ENCODE measurements at places on chromosomes 4 and X.

GRCh38 chr4:153789741-153790499 lies 1.0 kb upstream of the SFRP2 start:
- peak overlapping the region; percentile 89 for H3K27ac ChIP-seq
- peaks cover 11% of the 10 kb centered on the region for H3K27me3 ChIP-seq
- H3K4me3 ChIP-seq, result peak overlapping the region; percentile 94
- H3K4me1 ChIP-seq, result peaks cover 14% of the 10 kb centered on the region

- no peaks in the 10 kb centered on the region for H3K36me3 ChIP-seq
- H3K27ac ChIP-seq, result no peak overlapping the region
- no peaks in the 10 kb centered on the region for H3K4me1 ChIP-seq
- no peak overlapping the region for H3K4me3 ChIP-seq
- DNase-seq, result no peak
These were observed 18.5 kb upstream of the GRPEL1 start for GRCh38 chr4:7086384-7086783.

DNA sequence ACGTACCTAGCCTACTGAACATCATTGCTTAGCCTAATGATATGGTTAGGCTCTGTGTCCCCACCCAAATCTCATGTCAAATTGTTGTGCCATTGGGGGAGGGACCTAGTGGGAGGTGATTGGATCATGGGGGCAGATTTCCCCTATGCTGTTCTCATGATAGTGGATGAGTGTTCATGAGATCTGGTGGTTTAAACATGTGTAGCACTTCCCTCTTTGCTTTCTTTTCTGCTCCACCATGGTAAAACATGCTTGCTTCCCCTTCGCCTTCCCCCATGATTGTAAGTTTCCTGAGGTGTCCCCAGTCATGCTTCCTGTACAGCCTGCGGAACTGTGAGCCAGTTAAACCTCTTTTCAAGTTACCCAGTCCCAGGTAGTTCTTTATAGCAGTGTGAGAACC lies 102.6 kb downstream of the RAPGEF2 start:
- no peak overlapping the region for H3K27ac ChIP-seq
- H3K27me3 ChIP-seq, result no peaks in the 10 kb centered on the region
- H3K36me3 ChIP-seq, result no peaks in the 10 kb centered on the region
- H3K4me1 ChIP-seq, result no peaks in the 10 kb centered on the region
- no peak overlapping the region for H3K4me3 ChIP-seq

DNA sequence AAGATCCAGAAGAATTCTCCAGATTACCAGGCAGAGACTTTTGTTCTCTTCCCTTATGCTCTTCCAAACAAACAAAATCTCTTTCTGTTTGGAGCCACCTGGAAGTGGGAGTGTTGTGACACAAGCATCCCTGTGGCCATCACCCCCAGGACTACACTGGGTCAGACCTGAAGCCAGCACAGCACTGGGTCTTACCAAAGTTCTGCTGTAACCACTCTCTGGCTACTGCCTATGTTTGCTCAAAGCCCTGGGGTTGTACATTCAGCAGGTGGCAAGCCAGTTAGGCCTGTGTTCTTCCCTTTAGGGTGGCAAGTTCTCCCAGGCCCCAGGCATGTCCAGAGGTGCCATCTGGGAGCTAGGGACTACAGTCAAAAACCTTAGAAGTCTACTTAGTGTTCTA lies 43.7 kb upstream of the MAOA start:
- H3K4me3 ChIP-seq, result no peak overlapping the region
- H3K4me1 ChIP-seq, result no peaks in the 10 kb centered on the region
- H3K36me3 ChIP-seq, result no peaks in the 10 kb centered on the region
- no peak for DNase-seq

DNA sequence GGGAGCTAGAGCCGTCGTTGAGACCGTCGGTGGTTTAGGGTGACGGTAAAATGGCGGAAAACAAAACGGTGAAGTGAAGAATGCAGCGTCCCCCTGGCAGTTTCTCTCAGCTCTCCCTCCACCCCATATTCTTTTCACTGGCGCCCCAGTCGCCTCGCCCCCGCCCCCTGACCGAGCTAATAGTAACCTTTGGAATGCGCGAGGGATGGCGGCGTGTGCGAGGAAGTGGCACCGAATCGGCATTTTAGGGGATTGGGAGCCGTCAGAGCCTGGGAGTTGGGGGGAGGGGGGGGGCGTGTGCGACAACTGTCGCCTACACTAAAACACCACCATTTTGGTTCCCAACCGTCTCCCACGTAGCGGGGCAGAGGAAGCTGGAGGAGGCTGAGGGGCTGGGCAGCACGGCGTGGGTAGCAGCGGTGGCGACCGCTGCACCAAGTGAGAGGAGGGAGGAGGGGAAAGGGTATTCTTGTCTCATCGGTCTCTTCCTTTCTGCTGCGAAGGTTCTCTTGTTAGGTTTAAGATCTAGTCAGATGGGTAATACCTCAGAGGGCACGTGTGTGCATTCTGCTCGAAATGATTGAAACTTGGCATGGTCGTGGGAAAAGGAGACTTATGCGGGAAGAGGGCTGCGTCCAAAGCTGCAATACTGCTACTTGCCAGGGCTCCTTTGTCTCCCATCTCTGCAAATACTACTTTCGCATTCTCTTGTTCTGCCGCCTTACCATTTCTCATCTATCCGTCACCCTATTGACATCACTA lies 840 bp downstream of the ZNF711 start:
- peak overlapping the region; percentile 95 for H3K27ac ChIP-seq
- peak overlapping the region; percentile 80 for H3K4me3 ChIP-seq
- no peaks in the 10 kb centered on the region for H3K36me3 ChIP-seq
- peaks cover 3% of the 10 kb centered on the region for H3K4me1 ChIP-seq
- DNase-seq, result peak; percentile 43
- H3K27me3 ChIP-seq, result no peaks in the 10 kb centered on the region

- no peaks in the 10 kb centered on the region for H3K4me1 ChIP-seq
- H3K27ac ChIP-seq, result no peak overlapping the region
- DNase-seq, result no peak
These were observed 105.8 kb downstream of the FAT4 start for GRCh38 chr4:125420526-125420925.

DNA sequence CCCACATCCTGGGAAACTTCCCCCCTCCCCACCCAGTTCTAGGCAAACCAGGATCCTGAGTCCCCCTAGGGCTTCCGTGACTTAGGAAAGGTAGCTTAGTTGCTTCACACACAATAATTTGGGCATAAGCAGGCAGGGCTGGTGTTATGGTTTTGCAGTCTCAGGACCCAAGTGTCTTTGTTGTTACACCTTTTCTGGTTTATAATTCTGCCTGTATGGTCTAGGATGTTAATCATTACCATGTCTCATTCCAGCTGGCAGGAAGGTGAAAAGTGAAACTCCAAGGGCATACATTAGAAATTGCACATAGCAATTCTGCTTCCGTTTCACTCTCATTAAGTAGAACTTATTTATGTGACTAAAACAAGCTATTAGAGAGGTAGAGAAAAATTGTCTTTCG lies 16.8 kb downstream of the UGT8 start:
- H3K27me3 ChIP-seq, result no peaks in the 10 kb centered on the region
- H3K36me3 ChIP-seq, result no peaks in the 10 kb centered on the region
- DNase-seq, result no peak
- H3K27ac ChIP-seq, result no peak overlapping the region

GRCh38 chr4:80231180-80231579 lies 33.9 kb downstream of the PRDM8 start:
- no peaks in the 10 kb centered on the region for H3K27me3 ChIP-seq
- no peaks in the 10 kb centered on the region for H3K4me1 ChIP-seq
- no peak overlapping the region for H3K27ac ChIP-seq
- no peaks in the 10 kb centered on the region for H3K36me3 ChIP-seq

GRCh38 chr4:122701965-122702364 lies 30.5 kb upstream of the BBS12 start:
- no peak overlapping the region for H3K4me3 ChIP-seq
- no peaks in the 10 kb centered on the region for H3K27me3 ChIP-seq
- no peak for DNase-seq

- no peaks in the 10 kb centered on the region for H3K4me1 ChIP-seq
- no peak overlapping the region for H3K27ac ChIP-seq
- H3K27me3 ChIP-seq, result no peaks in the 10 kb centered on the region
- H3K36me3 ChIP-seq, result no peaks in the 10 kb centered on the region
These were observed 102.5 kb downstream of the CPEB2 start for GRCh38 chr4:15104825-15105224.

DNA sequence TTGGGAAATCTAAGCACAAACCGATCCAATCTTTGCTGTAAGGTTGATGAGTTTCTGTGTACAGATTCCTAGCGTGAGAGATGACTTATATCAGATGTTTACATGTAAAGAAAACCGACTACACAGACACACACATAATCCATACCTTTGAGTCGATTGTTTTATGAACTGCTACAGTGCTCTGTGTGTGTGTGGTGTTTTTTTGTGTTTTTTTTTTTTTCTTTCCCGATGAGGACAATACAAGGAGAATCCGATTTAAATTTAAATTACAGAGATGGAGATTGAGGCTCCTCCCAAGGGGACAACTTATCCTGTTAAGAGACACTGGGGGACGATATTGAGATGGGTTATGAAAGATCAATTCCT lies 461 bp upstream of the SLC9A6 start:
- H3K27me3 ChIP-seq, result no peaks in the 10 kb centered on the region
- H3K4me3 ChIP-seq, result peak overlapping the region; percentile 34
- H3K27ac ChIP-seq, result no peak overlapping the region

DNA sequence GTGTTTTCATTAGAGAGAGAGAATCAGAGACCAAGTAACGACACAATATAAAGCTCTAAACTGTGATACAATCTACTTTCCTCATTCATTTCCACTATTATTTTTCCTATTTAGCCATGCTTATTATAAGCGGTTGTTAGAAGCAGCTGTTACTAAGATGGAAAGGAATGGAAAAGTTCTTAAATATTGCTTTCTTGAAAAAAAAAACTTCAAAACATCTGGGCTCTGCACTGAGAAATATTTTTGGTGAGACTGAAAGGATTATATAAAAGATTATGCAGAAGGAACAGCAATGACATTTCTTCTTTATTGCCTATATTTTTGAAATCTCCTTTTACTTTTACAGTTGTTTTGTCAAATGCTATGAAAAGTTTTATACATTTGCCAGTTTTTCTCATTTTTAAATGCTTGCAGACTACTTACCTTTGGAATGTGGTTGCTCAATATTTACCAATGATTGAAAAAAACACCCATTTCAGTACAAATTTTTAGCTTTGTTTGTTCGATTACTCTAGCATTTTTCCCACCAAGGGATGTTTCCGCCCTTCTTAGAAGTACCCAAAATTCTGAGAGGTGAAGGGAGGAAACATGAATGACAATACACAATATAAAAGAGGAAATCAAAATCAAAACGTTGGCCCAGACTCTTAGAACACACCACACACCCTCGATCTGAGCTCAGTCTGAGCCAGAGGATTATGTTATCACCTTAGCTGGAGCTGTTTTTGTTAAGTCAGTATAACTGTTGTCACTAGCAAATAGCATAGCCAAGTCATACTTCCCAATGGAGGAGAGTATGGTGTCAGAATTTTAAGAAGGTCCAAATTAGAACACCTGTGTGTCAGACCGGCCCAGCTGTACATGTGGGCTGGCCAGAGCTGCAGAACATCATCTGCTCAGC lies 18.4 kb downstream of the DKK2 start:
- DNase-seq, result no peak
- H3K27ac ChIP-seq, result no peak overlapping the region
- H3K4me1 ChIP-seq, result no peaks in the 10 kb centered on the region
- no peaks in the 10 kb centered on the region for H3K36me3 ChIP-seq

GRCh38 chr4:128812442-128813235 lies 3.1 kb downstream of the JADE1 start:
- peak overlapping the region; percentile 74 for H3K27ac ChIP-seq
- peaks cover 24% of the 10 kb centered on the region for H3K4me1 ChIP-seq
- H3K36me3 ChIP-seq, result peaks cover 11% of the 10 kb centered on the region
- no peak for DNase-seq
- peak overlapping the region; percentile 97 for H3K4me3 ChIP-seq

GRCh38 chr4:8647094-8647570 lies 54.6 kb downstream of the CPZ start:
- no peaks in the 10 kb centered on the region for H3K36me3 ChIP-seq
- no peak for DNase-seq
- no peaks in the 10 kb centered on the region for H3K27me3 ChIP-seq
- peaks cover 2% of the 10 kb centered on the region for H3K4me1 ChIP-seq

- no peaks in the 10 kb centered on the region for H3K4me1 ChIP-seq
- no peak for DNase-seq
- H3K36me3 ChIP-seq, result no peaks in the 10 kb centered on the region
- H3K4me3 ChIP-seq, result no peak overlapping the region
These were observed 360.4 kb upstream of the AGA start for GRCh38 chr4:177802661-177803060.

DNA sequence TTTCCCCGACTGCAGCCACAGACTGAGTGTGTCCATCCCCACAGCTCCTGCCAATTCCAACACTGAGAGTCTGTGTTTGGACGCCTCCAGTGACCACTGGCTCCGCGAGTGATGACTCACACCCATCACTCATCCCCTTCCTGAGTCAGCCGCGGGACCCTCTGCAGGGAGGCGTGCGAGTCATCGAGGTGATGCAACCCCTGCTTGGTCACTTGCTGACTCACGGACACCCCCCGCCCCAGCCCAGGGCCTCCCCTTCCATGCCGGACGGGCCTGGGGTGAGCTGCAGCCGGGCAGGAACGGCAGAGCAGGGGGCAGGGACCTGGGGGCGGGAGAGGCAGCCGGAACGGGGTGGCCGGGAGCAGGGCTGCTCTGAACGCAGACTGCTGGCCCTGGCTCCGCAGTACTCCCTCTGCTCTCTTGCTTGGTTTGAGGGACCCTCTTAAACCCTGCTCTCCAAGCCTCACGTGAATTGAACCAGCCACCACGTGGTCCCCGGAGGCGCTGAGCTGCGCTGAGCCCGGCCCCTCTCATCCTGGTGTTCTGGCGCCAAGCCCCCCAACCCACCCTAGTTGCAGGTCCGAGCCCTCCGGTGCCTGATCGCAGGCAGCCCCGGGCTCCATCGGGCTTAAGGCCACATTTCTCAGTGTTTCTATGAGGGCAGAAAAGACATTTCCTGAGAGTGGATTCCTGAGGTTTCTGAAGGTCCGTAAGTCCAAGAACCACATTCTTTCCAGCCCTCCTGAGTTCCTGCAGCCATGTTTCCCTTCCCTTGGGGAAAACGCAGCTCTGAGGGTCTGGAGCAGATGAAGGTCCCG lies 32.4 kb downstream of the FGFRL1 start:
- H3K27me3 ChIP-seq, result peaks cover 6% of the 10 kb centered on the region
- H3K27ac ChIP-seq, result no peak overlapping the region
- no peaks in the 10 kb centered on the region for H3K36me3 ChIP-seq

DNA sequence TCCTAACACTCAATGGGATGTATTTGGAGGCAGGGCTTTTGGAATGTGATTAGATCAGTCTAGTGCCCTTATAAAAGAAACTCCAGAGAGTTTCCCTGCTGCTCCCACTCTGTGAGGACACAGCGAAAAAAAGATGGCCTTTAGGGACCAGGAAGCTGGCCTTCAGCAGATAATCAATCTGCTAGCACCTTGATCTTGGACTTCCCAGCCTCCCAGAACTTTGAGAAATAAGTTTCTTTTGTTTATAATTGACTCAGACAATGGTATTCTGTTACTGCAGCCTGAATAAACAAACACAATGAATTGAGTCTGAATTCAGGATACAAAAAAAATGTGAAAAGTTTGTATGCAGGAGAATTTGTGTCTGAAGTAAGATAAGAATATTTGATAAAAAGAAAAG lies 842.1 kb downstream of the FSTL5 start:
- H3K27ac ChIP-seq, result no peak overlapping the region
- H3K27me3 ChIP-seq, result no peaks in the 10 kb centered on the region
- H3K36me3 ChIP-seq, result no peaks in the 10 kb centered on the region

GRCh38 chrX:47217121-47217851 lies 1.2 kb upstream of the CDK16 start:
- no peak for DNase-seq
- H3K36me3 ChIP-seq, result peaks cover 32% of the 10 kb centered on the region
- H3K4me1 ChIP-seq, result peaks cover 2% of the 10 kb centered on the region
- peak overlapping the region; percentile 53 for H3K4me3 ChIP-seq
- peak overlapping the region; percentile 68 for H3K27ac ChIP-seq
- no peaks in the 10 kb centered on the region for H3K27me3 ChIP-seq

- H3K4me1 ChIP-seq, result peaks cover 12% of the 10 kb centered on the region
- H3K4me3 ChIP-seq, result no peak overlapping the region
- H3K27me3 ChIP-seq, result no peaks in the 10 kb centered on the region
These were observed 15.9 kb upstream of the PIM2 start for GRCh38 chrX:48934581-48935300.
